ENCODE measurements at places on chromosomes 3 and 15.

DNA sequence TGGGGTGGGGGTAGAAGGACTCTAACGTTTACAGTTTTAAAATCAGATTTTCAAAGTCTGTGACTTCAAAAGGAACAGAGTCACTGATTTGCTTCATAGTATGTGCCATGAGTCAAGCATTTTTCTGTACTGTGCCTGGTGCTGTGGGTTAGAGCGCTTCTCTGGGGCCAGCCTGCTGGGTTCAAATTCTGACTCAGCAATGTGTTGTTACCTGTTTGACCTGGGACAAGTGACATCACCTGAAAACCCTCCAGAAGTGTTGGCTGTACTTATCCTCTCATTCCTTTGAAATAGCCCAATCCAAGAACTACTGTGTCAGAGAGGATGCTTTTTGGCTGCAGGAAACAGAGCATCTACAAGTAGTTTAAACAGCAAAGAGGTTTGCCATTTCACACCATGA is 101.7 kb downstream of the LSM3 start:
- DNase-seq = no peak

- DNase-seq = no peak
Measured at GRCh38 chr3:46913644-46914043, 36.1 kb downstream of the PTH1R start.

DNA sequence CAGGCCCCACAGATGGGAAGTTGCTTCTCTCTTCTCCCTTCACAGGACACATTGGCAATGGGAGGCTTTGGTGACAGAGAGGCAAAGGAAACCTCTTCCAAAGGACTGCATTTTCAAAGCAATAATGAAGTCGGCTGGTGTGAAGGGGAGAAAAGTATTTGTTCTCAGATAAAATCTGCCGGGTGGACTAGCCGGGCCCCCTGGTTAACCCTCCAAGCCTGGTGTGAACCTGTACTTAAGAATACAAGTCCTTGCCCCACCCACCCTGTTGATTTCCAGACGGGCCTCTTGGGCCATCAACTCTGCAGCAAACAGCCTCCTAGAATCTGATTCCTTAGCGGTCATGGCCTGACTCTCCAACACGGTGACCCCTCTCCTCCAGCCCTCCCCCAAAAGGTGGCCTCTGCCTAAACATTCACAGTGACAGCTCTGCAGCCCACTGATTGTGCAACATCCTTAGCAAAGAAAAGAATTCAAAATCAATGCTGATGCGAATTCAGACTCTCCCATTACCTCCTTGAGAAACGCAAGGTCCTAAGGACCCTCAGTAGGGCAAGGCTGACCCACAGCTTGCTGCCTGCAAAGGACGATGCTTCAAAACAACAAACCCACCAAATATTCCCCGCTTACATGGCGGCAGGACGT is 9.9 kb downstream of the TLE3 start:
- DNase-seq = no peak

- no peak for DNase-seq
Measured at GRCh38 chr3:13167829-13168228, 94.6 kb upstream of the IQSEC1 start.

- DNase-seq = peak; percentile 52
Measured at GRCh38 chr15:88484682-88485331, 17.3 kb downstream of the MRPS11 start.

DNA sequence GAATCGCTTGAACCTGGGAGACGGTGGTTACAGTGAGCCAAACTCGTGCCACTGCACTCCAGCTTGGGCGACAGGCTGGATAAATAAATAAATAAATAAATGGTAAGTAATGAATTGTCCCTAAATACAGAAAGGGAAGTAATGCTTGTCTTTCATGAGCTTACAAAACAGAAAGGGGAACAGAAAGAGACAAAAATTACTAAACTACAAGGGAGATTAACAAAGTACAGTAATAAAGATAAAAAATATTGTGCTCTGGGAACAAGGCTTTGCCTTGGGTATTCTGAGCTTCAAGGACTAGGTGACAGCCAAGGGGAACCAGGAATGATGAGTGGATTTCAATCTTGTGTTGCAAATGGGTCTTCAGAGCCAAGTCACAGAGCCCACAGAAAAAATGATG is 9.2 kb upstream of the HLTF start:
- no peak for DNase-seq

DNA sequence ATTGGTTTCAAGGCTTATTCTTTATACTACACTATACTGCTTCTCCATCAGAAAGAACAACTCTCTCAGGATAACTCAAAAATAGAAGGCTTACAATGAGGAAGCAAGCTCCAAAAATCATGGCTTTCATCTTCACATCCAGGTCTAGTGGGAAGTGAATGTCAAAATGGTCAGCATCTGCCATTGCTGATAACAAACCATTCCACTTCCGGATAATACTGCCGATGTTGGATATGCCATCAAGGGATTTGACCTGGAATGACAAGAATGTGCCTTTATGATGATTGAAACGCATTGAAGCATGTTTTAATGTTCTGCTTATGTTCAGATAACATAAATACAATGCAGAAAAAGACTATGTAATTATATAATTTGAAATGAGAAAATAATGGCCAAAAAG is 34.0 kb upstream of the PLOD2 start:
- no peak for DNase-seq

DNA sequence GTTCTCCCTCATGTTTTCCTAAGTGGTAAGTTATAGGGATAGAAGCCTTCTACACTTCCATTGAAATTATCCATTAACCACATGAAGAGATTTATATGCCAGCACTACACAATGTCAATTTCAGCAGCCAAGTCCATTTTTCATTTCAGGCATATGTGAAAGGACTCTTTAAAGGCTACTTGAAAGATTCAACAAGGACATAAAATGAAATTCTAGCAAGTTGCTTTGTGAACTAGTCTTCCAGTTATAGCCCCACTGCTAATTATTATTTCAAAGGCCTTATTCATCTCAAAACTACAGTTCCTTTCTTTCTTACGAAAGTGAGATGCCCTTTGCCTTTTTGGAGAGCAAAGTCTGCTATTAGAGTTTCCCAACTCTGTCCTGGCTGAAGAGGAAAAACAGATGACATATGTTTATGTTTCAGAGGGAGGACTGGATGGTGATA is 66.0 kb upstream of the SLC2A2 start:
- no peak for DNase-seq

GRCh38 chr15:57598346-57598745 is 6.6 kb downstream of the MYZAP start:
- DNase-seq = no peak

DNA sequence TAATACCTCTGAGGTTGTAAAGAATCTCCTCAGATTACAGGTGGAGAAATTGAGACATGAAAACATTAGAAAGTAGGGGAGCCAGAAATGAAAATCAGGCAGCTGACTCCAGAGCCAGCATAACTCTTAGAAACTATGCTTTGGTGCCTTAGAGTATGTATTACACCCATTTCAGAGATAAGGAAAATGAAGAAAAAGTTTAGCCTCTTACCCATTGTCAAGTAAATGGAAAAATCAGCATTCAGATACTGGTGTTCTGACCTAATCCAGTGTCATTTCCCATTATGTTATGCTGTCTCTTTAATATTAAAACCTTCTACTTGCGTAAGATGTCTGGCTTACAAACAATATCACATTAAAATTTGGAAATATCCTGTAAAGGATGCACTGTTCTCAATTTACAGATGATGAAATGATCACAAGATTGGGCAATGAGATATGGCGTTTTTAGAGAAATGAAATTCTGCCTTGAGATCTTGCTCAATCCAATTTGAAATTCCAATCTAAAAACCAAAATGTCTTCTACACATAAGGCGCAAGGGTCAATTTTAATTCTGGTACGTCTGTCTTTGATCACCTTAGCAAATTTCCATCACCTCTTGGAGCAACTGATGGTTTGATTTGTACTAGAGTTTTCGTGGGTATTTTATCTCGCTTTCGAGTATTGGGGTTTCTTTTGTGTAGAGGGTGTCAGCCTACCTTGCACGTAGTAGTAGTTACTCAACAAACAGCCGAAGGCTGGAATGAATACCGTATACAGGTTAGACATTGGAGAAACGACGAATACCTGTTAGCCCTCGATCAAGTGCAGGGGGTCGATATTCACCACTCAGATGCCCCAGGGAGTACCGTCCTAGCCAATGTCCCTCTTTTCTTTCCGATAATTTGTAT is 902 bp upstream of the ZCWPW2 start:
- DNase-seq = peak; percentile 8

- no peak for DNase-seq
Measured at GRCh38 chr3:113254171-113254947, 43.0 kb downstream of the BOC start.

GRCh38 chr3:62323241-62323640 is 50.1 kb downstream of the FEZF2 start:
- DNase-seq = no peak

GRCh38 chr15:64917211-64917610 is 5.5 kb downstream of the ANKDD1A start:
- no peak for DNase-seq

DNA sequence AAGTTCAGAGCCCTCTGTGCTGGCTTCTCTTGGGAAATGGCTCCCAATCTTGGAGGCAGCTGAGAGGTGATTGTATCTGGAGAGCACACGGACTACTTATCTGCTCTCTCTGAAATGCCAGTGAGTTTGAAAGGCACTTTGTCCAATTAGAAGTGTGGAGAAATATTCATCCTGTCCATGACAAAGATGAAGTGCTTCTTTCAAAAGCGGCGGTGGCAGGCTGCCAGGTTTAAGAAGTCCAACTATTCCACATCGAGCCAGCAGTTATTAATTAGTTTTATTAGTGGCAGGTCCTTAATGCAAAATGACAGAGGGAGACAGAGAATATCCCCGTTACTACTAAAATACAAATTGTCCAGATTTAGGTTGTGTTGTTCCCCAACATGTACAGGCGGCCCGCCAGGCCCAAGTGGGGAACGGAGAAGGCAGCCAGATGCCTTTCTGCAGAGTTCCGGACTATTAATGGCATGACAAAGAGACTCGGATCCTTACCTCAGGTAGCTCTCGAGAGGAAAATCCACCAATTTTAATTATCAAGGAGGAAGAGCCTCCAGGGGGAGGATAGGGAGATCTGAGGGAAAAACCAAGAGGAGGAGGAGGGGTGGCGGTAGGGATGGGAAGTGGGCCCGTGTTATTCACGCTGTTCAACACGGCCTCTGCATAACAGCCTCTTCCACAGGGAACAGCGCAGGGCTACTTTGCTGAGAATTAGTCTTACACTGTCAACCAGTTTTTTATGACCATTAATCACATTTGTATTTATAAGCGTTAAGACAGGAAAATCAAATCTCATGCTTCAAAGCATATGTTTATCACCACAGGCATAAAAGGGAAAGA is 42.0 kb downstream of the RORA start:
- no peak for DNase-seq

GRCh38 chr3:185070491-185071286 is 82.2 kb downstream of the C3orf70 start:
- DNase-seq = peak; percentile 73
